ENCODE measurements at places on chromosomes 3 and 15.

DNA sequence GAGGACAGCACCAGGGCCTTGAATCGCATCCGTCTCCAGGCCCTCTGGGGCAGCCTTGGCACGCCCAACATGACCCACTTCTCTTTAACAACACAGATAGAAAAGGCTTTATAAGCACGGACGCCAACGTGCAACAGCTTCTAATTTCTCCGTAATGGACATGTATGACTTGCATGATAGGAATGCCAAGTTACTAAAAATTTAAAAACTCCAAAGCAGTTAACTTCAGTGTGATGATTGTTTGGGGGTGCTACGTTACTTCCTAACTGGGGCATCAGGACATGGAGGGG is 30.9 kb upstream of the SNRPA1 start:
- no peak for DNase-seq

- DNase-seq, result no peak
Measured at GRCh38 chr3:77446761-77447160, 406.9 kb downstream of the ROBO2 start.

GRCh38 chr15:26875476-26875850 is 8.6 kb downstream of the GABRA5 start:
- no peak for DNase-seq

DNA sequence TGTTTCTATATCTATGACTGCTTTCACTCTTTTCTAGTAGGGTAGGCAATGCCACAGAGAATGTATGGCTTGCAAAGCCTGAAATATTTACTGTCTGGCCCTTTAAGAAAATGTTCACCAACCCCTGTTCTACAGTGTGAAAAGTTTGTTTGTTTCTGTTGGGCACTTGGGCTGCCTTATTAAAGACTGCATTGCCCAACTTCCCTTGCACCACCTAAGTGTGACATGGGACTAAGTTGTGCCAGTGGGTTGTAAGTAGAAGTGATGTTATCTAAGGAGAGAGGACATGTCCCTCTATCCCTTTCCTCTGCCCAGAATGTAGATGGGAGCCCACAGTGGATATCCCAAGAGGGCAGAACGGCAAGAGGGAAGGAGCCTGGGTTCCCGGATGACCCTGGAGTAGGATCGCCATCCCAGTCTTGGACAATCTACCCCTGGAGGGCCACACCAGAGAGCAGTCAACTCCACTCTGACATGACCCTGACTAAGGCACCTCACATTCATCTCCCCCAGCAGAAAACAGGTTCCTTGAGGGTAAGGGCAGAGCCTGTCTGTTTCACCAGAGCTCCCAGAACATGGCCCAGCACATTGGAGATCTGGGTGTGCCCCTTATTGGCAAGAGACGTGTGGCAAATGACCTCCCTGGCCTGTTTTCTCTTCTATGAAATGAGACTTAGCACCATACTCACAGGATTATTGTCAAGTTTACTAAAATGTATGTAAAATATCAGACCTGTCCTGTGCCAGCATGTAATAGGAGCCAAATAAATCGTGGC is 138.8 kb downstream of the SMAD6 start:
- no peak for DNase-seq

- DNase-seq, result no peak
Measured at GRCh38 chr3:65560133-65560532, 478.6 kb downstream of the MAGI1 start.

Measured in germinal center (tissue), 1 donor.